GM13977 (cell line): ENCODE measurements at places on chromosomes 12 and 14.

DNA sequence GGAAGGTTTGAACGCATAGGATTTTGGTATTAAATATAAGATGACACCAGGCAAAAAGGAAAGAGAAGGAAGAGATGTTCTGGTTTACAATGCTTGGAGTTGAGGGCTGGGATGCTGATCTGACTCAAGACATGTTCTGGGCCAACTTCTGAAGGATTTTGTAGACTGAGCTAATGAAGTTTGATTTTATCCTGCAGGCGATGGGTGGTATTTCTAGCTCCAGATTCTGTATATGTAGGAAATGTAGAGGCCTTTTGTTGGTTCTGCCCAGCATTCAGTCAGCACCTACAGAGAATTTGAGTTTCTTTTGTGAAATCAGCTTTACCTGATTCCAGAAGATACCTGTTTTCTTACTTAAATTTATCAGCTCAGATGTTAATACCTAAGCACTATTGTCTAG is 48.2 kb downstream of the VEZT start:
- no peak for DNase-seq

- DNase-seq: no peak
These were observed 141.0 kb downstream of the GRIP1 start for GRCh38 chr12:66537876-66538275.

GRCh38 chr12:78229591-78230101 is 399.0 kb downstream of the NAV3 start:
- peak; percentile 8 for DNase-seq

GRCh38 chr12:68007466-68007865 is 18.2 kb downstream of the IFNG-AS1 start:
- no peak for DNase-seq

GRCh38 chr12:52125476-52125900 is 46.0 kb downstream of the SMIM41 start:
- peak; percentile 3 for DNase-seq

DNA sequence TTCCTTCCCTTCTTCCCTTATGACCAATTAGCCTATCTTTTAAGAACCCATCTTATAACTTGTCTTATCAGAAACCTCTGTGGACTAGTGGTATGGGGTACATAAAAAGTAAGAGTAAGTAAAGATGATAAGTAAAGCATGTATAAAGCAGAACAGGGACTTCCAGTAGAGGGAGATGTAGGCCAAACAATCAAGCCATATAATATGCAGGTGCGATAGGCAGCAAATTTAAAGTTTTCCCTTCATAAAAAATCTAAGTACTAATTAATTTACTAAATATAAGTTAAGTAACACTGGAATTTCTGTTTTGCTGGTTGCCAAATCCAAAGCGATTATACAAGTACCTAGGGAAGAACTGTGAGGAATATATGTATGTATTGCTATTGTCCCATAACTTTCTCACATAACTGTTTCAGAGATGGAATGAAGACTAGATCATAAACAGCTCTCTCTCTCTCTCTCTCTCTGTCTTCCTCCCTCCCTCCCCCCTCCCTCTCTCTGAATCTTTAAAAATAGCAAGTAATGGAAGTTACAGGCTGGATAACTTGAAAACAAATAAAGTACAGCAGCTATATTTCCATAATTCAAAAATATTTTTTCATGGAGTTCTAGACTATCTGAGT is 25.7 kb downstream of the METTL25 start:
- DNase-seq: no peak

DNA sequence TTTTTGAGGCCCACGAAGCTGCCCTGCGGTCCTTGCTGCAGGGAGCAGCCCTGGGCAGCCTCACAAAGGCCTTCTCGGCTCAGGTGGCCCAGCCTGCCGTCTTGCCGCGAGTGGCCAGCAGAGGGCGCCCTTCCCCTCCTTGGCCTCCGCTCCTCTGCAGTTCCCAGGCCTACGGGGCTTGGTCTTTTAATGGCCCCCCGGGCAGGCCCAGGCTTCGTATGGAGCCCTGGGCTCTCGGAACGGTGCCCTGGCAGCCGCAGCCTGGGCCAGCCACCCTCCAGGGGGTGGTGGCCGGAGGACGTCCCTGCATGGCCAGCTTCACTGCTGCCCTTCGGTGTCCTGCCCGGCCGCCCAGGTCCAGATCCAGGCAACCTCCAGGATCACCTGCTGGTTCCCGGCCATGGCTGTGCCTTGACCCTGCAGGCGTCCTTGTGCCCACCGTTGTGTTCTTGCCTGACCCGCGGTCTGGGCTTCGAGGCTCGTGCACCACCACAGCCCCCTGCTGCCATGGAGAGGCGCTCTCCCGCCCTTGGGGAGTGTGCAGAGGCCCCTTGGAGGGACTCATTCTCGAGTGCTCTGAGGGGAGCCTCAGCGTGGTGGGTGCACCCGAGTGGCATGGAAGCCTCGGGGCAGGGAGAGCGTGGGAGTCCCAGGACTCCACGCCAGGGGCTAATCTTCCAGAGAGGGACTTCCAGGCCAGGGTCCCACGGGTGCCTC is 9.4 kb downstream of the ASPG start:
- DNase-seq: peak; percentile 92

- DNase-seq: no peak
These were observed 16.4 kb upstream of the EVL start for GRCh38 chr14:100048786-100049185.

DNA sequence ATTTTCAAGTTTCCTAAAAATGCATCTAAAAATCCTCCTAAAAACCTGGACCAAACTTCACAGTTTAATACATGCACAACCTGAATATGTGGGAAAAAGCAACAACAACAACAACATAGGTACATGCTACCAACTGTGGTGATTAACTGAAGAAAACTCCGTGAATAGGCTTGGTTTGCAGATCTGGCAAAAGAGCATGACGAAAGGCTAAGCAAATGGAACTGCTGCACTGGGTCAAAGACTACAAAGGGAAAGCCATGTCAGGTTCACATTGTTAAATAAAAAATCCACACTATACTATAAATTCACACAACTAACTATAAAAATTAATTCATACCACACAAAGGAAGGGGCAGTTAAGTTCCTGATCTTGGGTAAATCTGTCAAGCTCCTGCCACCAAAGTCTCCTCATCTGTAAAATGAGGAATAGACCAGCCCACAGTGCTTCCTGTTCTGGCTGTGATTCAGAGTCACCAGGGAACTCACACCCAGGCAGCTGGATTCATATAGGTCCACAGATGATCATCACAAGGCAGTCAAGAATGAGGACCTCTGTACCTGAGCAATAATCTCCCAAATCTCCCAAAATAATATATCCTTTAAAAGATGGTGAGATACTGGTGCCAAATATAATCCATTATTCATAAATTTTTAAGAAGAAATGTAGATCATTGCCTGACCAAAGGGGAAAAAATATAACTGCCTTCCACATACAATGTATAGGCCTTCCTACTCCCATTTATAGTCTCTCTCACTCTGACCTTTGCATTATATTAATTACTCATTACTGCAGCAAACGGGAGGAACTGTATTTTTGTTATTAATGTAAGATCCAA is 7.0 kb downstream of the CORO1C start:
- no peak for DNase-seq

GRCh38 chr12:64672925-64673409 is 62.7 kb downstream of the RASSF3 start:
- DNase-seq: no peak

DNA sequence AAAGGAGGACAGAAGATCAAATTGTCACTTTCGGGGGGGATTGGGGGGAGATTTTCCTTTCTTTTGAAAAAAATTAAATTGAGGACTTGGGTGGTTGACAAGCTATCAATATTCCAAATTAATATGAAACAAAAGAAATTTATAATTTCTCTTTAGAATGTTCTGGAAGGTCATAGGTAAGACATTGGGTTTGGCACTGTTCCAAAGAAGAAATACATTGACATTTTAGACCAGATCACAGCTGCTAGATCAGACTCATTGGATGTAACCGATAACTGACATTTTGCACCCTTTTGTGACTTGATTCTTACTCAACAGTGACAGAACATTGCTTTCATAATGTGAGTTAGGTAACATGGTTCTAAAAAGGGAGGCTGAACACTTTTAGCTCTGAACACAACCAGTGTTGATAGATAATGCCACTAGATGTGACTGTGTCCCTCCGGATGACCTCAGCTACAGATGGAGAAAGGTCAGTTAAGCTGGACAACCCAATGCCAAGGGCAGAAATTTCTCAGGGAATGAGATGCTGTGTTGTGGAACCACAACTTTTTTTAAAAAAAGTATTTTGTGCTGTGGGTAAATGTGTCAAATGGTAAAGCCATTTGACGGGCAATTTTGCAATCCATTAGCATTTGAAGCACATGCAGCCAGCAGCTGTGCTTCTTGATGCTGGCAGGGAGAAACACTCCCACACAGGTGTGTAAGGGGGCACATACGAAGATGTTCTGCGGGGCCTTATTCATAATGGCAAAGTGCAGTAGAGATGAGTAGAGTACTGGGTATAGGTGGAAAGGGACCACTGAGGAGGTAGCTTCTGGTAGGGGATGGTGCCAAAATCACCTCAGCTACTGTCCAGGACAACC is 62.9 kb downstream of the RFX4 start:
- DNase-seq: no peak

DNA sequence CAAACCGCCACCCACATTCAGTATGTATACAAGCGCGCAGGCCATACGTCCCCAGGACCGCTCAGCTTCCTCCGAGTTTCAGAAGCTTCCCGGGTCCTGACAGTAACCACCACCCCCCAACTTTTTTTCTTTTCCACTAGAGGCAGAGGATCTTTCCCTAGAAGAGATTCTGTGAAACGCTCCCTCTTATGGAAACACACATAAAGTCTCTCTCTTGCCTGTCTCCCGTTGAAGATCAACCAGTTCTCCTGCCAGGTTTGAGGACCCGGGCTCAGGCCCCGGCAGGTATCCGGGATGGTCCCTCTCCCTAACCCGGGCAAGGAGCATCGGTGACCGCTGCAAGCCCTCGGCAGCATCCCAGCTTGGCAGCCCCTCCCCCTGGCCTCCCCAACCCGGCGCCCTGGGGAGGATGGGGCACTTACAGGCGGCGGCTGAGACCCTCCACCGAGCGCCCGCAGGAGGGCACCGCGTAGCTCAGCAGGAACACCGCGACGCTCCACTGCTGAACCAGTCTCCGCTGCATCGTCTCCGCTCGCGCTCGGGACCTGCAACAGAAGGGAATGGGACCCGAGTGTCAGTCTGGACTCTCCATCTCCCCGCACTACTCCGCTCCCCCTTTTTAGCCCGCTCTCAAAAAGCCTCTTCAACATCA is 3.4 kb downstream of the PTHLH start:
- peak; percentile 31 for DNase-seq

DNA sequence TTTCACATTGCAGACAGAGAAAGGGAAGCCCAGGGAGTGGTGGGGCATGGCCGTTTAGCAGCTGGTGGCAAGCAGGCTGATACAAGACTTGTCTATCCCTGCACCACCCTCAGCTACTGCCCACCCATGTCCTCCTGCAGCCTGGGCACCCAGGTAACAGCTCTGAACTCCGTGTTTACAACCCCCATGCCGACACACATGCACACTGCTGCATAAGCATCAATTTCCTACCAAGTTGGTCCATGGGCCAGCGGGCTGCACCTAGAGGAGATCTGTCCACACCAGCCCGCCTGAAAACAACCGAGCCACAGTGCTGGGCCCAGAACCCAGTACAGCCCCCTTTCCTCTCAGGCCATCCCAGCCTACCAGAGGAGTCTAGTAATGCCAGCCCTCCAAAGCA is 75.9 kb upstream of the C14orf180 start:
- DNase-seq: no peak

DNA sequence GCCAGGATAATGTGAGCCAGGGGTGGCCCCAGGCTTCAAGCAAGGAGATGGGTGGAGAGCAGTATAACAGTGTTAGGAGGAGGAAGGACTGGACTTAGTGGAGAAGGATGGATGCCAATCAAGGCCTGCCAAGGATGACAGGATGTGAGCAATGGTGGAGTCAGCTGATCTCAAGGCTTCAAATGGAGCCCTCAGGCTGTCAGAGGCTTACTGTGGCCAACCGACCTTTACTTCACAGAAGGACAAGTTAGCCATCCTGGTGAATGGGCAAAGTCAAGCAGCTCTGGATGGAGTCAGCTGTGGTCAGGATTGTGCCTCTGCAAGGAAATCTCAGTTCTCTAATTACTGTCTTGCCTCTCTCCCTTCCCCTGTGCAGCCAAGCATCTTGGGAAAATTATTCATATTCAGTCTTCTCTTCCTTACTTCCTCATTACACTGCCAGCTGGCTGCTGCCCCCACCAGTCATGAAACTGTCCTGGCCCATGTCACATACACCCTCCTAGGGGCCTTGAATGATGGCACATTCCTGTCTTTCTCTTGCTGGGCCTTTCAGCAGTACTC is 7.6 kb upstream of the STAT6 start:
- no peak for DNase-seq

GRCh38 chr14:23365732-23366425 is 907 bp upstream of the EFS start:
- no peak for DNase-seq

DNA sequence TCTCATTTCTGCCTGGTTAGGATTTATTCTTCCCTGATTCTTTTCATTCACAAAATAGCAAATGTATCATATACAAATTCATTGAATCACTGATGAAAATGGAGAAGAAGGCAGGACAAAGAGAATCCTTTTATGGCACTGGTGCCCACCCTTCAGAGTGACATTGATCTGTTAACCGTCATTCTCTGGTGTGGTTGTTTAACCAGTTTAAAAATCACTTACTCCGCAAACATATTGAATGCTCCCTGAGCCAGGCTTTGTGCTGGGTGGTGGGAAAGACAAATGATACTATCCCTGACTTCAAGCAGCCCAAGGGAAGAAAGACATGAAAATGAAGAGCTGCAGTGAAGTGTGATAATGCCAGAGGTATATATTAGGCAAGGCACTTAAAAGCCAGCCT is 187.5 kb upstream of the SLC38A2 start:
- no peak for DNase-seq

GRCh38 chr14:51203881-51204280 is 36.2 kb upstream of the TMX1 start:
- no peak for DNase-seq

DNA sequence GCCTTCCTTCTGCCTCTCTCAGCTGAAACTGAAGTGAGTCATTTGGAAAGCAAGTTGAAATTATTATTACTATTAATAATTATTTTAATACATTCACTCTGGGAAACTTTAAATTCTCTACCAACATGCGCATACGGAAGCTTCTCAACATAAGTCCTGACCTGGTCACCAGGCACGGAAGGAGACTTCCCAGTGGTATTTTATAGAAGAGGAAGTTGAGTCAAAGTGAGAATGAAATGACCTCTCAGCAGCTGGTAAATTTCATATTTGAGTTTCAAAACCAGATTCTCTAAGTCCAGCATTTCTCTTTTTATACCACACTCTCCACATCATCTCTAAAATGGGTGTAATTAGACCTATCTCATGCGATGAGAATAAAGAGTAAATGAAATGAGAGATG is 747.4 kb downstream of the VRK1 start:
- no peak for DNase-seq

- DNase-seq: peak; percentile 98
These were observed at the start of gene HSP90AA1 for GRCh38 chr14:102086972-102087761. Gene HSP90AA1 (minus strand): TSS chr14:102087044. CDS start chr14:102086378, 666 bp downstream.
